ENCODE measurements at places on chromosomes 5 and 9.
A peak's percentile ranks its signal among the peaks of the same experiment; 100 is the strongest.

GRCh38 chr9:134519375-134520070 is 122.1 kb upstream of the COL5A1 start:
- DNase-seq = no peak

GRCh38 chr9:109101810-109102209 is 17.9 kb downstream of the TMEM245 start:
- no peak for DNase-seq

DNA sequence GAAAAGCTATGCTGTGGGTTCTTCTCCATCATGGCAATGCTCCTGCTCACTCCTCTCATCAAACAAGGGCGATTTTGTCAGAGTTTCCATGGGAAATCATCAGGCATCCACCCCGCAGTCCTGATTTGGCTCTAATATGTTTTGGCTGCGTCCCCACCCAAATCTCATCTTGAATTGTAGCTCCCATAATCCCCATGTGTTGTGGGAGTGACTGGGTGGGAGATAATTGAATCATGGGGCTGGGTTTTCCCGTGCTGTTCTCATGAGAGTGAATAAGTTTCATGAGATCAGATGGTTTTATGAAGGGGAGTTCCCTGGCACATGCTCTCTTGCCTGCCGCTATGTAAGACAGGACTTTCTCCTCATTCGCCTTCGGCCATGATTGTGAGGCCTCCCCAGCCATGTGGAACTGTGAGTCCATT is 163.8 kb downstream of the GADD45G start:
- no peak for DNase-seq

DNA sequence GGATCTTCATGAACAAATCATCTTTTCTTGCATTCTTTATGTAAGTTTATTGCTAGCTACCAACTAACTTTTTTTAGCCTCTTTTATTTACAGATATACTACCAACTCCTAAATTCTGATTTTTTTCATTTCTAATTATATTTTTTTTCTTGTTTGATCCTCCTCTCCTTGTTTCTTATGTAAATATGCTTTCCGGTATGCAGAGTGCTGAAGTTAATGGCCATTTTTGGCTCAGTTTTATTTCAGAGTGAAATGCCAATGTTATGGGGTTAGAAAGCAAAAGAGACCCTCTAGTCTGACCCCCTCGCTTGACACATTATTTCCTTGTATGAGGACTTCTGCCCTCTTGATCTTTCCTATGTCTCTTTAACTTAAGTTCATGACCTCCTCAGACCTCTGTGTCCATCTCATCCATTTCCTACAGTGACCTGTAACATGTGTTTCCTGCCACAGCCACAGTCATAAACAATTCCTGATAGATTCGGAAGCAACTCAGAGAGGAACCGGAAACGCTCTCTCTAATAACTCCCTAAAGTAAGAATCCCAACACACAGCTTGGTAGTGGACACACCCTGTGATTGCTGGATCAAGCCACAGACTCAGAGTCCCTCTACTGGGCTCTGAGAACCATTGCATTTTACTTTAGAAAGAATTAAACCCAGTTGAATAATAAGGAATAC is 42.9 kb upstream of the AFAP1L1 start:
- no peak for DNase-seq

- no peak for DNase-seq
These were observed 50.2 kb upstream of the DNAH5 start for GRCh38 chr5:13994621-13995253.

DNA sequence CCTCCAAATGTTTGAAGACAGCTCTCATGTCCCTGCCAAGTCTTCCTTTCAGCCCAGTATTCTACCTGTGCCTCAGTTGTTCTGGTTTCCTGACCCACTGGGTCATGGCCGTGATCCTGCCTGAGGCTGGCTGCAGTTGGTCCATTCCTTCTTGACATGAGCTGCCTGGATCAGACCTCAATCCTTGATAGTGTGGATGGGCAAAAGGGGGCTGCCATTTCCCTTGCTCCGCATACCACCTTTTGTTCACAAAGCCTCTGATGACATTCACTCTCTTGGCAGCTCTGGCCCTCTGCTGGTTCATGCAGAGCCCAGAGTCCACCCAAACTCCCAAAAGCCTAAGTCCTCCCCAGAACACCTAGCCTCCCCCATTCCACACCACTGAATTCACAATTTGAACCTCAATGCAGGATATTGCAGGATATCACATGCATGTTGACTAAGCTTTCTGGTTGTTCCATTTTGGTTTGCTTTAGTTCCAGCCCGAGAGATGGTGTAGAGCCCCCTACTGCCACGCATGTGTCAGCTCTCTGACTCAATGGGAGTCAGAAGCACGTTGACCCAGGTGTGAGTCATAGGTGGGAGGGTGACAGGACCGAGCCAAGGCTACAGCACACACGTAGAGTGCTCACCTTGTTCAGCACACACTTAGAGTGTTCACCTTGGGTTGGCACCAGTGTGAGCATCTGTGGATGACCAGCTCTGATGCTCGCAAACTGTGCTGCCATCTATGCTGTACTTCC is 137.2 kb downstream of the MTX3 start:
- DNase-seq = peak; percentile 15

DNA sequence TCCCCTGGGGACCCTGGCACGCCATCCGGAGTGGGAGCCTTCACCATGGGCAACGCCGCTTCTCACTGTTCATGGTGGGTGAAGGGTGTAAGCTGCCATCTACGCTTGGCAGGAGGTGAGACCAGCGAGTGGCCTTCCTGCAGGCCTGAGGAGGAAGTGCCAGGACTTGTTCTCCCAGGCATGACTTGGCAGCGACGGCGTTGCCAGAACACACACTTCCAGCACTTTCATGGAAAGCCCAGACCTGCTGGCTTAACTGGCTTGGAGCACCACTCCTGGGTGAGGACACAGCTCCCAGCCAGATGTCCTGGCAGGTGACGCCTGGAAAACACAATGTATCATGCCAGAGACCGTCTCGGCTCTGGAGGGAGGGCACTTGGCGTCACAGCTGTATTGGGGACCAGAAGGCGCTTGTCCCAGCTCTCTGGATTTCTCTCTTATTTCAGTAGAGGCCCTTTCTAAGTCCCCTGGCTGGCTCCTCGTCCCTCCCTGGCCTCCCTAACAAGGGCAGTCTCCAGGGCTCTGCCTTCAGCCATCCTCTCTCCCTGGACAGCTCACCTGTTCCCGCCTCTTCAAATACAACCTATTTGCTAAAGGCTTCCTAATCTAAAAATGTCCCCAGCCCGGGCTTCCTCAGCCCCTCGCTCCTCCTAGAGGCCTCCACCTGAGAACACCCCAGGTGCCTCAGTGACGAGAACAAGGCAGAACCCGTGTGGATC is 188.3 kb downstream of the OLFM1 start:
- no peak for DNase-seq

All from stimulated activated CD4-positive, alpha-beta T cell treated with anti-CD3 and anti-CD28 coated beads, Interleukin-4, amount 100 ng/mL, for 1 hour (primary cell).